CD4-positive, alpha-beta T cell treated with Interleukin-21 for 1 hour (primary cell): ENCODE measurements at places on chromosomes 2 and 18.

DNA sequence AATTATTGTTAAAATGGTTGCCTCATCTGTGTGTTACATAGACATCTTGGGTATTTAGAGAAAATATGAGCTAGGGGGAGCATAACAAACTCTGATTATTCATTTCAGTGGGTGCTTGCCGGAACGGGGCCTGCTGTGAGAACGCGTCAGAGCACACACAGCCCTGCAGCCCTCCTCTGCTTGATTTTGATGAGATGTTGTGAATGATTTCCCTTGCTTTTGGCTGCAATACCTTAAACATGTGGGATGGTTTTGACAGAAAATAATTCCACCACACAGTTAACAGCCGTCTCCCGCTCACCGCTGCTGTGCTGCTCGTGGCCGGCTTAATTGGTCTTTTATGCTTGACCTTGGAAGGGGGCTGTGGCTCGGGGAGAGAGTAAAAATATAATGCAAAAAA lies 49.9 kb upstream of the TXNDC2 start:
- DNase-seq: no peak

DNA sequence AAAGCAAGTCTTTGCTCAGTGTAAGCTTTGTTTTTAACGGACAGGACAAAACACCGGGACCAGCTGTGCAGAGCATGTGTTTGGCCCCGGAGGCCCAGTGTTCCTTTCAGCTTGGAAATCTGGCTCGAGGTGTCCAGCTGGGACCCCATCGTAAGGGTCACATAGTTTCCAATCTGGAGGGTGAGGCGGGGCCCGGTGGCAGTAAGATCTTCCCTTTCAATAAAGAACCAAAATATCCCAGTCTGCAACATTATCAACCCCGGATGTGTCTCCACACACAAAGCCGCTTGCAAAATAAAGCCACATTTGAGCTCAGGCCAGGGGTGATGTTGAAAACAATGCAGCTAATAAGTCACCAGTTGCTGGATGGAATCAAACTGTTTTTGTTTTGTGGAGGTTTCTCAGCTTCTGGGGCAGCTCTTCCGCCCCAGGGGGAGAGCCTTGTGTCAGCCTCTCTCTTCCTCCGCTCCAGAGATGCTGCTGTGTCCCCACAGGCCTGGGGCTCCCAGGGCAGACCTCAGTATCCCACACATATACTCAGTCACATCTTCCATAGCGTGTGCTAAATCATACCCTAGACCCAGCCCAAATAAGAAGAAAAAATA lies 138.6 kb upstream of the GLI2 start:
- DNase-seq: no peak

GRCh38 chr18:48997985-48998831 lies 47.4 kb upstream of the SMAD7 start:
- DNase-seq: no peak

DNA sequence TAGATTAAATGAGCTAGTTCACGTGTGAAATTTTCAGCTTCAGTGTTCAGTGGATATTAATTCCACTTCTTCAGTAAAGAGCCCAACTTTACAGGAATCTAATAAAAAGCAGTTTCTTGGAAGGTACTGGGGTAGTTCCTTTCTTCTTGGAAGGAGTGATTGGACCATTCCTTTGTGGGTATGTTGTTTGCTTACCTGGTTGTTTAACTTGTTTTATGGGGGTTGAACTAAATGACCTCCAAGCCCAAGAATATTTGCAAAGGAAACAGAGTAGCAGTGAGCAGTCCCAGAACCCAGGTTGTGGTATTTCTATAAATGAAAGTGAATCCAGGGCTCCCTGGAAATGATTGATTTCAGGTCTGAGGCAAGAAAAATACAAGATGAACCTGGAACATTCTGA lies 31.4 kb downstream of the KCNJ13 start:
- no peak for DNase-seq

DNA sequence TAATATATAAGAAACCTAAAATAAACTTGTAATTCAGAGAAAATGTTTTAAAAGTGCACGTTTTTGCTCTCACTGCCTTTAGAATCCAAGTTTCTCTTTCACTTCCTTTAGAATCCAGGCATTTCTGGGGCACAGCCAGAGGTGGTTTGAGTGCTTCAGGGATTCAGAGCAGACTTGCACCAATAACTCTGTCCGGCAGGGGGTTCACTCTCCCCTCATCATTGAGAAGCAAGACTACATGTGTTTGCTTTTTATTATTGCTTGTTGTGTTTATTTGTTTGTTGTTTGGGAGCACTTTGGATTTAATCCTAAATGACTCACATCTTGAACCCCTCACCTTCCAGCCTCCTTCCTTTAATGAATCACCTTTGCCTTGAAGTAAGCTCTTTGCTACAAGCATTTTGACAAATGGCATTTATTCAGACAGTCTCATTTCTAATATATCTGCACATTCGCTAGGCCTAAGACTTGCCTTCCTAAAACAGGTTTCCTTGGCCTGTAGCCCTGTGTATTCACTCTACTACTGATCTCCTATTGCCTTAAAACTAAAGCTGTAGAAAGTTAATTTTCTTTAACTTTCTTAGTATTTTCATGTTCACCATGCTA lies 233.5 kb upstream of the ATP5MC3 start:
- no peak for DNase-seq

DNA sequence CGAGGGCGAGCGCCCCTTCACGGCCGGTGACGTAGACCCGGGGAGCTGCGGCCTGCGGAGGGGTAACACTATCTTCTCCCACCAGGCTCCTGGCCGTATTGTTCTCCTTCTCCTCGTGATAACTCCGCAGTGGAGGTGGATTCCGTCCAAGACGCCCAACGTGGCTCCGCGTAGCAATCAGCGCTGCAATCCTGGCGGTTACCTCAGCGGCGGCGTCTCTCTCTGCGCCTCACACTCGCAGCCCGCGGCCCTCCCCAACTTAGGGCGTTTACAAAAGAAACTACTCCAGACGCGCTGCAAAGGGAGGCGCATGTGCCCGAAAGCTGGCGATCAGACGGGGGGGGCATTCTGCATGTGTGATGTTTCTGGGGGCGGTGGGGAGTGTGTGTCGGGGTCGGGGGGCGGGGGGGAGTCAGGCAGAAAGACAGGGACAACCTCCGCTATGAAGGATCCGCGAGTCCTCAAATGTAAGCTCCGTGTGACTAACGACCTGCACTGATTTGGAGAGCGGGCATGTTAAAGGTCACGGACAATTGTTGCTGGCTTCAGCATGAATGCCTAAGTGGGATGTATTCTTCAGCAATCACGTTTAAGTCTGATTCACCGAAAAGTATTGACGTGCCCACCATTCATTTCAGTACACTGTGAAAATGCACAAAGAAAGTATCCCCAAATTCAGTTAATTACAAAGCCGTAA lies 1.3 kb upstream of the ZNF516 start:
- peak; percentile 51 for DNase-seq

DNA sequence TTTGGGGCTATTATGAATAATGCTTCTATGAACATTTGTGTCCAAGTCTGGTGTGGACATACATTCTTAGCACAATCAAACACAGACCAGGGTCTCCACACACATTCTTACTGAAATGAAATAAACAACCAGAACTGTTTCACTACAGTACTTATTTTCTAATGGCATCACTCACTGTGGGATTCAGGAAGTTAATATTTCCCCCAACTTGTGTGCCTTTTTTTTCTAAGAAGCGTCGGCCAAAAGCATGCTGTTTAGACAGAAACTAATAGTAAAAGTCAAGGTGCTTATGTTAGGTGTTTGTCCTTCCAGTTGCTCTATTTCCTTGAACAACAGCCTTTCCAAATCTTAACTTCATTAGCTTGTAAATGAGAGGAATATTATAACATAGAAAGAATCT lies 117.6 kb downstream of the DOCK10 start:
- no peak for DNase-seq

- peak; percentile 59 for DNase-seq
Observed at GRCh38 chr2:30208453-30208852, 22.9 kb upstream of the LBH start.

- no peak for DNase-seq
Observed at GRCh38 chr2:186925514-186925913, 76.5 kb upstream of the ZSWIM2 start.

DNA sequence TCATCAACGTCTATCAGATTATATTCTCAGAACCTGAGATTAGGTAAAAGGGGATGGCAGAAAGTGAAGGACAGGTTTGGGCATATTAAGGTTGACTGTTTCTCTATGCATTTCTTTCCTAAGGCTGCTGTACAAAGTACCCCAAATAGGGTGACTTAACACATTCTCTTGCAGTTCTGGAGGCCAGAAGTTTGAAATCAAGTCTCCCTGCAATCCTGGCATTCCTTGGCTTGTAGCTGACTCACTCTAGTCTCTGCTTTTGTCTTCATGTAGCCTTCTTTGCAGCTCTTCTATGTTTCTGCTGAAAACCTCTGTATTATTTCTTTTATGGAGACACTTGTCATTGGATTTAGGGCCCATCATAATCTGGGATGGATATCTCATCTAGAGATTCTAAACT lies 364.3 kb downstream of the PLCL1 start:
- DNase-seq: no peak

DNA sequence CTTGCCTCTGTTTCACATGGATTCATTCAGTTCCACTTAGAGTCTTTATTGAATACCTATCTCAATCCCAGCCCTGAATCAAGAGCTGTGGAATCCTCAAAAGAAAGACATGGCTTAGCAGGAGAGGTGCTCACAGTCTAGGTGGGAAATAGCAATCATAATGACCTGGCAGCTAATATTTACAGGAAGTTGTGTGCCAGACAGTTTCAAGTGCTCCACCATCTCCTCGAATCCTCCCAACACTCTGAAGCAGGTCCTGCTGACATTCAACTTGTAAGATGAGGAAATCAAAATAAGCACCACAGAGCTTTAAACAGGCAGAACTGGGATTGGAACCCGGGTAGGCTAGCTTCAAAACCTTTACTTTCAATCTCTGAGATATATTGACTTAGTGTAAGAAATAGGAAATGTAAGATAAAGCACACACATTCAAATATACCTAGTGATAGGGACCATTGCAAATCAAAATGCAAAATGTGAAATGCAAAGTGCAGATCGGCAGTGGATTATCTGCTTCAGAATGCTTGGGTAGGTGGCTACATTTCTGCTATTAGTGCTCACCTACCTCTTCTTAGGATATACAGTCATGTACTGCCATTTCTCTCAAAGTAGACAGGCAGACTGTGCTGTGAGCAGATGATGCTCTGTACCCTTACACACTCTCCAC lies 182.0 kb downstream of the PRKCE start:
- DNase-seq: no peak

GRCh38 chr2:108460345-108461037 lies 11.5 kb downstream of the GCC2 start:
- no peak for DNase-seq

DNA sequence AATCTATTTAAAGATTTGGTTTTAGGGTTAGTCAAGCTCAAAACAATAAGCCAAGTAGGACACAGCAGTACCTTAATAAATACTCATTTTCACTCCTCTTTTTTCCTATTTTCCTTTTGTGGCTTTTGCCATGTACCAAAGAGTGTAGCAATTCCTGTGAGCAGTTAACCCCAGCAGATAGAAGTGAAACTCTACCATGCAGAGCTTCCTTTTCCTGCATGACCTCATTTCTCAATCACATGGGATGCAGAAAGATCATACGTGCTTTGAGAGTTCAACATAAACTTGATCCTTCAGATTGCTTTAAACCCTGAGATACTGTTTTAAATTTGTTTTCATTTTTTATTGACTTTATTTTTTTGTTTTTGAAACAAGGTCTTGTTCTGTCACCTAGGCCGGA lies 99.1 kb upstream of the ARHGAP15 start:
- DNase-seq: no peak

DNA sequence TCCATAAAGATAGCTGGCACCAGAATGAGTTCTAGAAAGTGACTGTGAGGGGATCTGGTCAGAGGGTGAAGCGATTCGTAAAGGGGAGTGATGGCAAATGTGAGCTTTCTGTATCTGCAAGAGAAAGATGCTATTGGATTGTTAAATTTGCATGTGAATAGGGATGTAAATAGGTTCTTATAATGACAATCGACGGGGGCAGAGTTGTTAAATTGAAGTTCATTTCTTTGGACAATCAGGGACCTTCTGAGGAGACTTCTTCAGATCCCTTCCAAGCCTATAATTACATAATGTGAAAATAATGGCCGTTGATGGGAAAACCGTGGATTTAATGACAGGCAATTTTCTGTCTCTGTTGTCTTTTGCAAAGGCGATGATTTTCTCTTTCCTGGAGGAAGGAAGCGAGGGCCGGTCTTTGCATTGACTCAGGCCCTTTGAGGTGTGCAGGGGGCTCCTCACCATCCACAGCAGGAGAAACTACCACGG lies 52.2 kb upstream of the TMEM18 start:
- DNase-seq: no peak

DNA sequence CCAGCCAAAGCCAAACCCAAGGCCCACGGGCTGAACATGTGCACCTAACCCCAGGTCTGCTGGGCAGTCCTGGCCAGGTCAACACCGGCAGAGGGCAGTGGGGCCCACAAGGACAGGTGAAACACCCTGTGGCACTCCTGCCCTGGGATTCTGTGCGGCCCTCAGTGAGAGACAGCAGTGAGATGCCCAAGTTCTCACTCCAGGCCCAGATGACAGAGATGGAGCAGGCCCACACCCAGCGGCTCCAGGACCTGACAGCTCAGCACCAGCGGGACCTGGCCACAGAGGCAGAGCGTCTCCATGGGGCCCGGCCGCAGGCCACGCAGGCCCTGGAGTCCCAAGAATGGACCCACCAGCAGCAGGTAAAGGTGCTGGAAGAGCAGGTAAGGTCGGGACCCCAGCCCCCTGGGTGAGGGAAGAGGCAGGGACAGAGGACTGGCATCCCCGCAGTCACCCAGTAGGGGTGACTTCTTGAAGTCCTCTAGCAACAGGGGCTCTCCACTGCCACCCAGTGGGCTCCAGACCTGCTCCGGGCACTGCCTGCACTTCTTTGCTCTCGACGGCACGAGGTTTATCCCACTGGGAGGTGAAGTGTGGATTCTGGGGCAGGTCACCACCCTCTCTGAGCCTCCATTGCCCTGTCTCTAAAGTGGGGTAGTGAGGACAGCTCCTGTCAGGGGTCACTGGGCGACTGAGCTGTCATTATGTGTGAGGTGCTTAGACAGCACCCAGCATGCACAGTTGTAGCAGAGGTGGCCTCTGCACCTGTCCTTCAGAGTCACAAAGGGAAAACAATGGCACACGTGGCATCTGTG lies 8.8 kb upstream of the SNED1 start:
- DNase-seq: no peak

DNA sequence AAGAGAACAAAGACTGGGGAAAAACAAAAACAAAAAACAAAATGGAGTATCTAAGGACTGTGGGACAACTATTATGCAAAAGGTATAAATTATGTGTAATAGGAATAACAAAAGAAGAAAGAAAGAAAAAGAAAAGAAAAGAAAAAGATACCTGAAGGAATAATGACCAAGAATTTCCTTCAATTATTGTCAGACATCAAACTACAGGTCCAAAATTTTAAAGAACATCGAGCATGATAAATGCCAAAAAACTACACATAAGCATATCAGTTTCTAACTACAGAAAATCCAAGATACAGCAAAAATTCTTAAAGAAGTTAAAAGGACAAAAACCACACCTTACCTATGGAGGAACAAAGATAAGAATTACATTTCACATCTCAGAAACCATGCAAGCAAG lies 93.0 kb downstream of the SPIRE1 start:
- no peak for DNase-seq

- no peak for DNase-seq
Observed at GRCh38 chr2:241329669-241330615, 14.2 kb downstream of the SEPTIN2 start.
